Activated CD4-positive, alpha-beta T cell treated with anti-CD3 and anti-CD28 coated beads for 4 hours (primary cell): ENCODE measurements at places on chromosomes 1 and 21.

- no peak for DNase-seq
Measured at GRCh38 chr21:42277593-42277992, 37.6 kb downstream of the TFF3 start.

GRCh38 chr1:33312413-33312749 lies 8.5 kb downstream of the A3GALT2 start:
- DNase-seq: no peak

DNA sequence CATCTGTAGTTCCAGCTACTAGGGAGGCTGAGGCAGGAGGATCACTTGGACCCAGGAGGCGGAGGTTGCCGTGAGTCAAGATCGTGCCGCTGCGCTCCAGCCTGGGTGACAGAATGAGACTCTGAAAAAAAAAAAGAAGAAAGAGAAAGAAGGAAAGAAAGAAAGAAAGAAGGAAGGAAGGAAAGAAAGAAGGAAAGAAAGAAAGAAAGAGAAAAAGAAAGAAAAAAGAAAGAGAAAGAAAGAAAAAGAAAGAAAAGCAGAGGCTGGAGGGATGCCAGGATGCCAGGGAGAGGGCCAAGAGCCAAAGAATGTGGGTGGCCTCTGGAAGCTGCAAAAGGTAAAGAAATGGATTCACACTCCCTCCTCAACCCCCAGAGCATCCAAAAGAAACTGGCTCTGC lies 8.2 kb upstream of the KCNE2 start:
- DNase-seq: no peak

- no peak for DNase-seq
Measured at GRCh38 chr1:118154220-118154619, 30.8 kb downstream of the SPAG17 start.

DNA sequence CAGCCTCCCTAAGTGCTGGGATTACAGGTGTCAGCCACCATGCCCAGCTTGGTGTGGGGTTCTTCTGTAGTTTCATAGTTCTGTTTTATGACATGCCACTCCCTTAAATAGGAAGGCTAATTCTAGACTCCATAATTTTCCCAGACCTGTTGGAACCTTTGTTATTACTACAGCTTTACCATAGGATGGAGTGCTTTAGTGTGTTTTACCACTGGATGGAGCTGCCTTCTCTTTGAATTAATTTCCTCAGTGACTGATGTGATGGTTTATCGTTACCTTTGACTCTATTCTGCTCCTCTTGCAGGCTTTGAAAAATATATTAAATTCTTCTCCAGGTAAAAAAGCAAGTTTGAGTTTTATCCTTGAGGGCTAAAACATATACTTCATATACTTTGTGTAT lies 84.6 kb upstream of the NEK7 start:
- DNase-seq: no peak

- no peak for DNase-seq
Measured at GRCh38 chr21:45972353-45972715, 9.2 kb upstream of the COL6A1 start.

- DNase-seq: no peak
Measured at GRCh38 chr1:79040424-79041082, 34.0 kb upstream of the ADGRL4 start.

DNA sequence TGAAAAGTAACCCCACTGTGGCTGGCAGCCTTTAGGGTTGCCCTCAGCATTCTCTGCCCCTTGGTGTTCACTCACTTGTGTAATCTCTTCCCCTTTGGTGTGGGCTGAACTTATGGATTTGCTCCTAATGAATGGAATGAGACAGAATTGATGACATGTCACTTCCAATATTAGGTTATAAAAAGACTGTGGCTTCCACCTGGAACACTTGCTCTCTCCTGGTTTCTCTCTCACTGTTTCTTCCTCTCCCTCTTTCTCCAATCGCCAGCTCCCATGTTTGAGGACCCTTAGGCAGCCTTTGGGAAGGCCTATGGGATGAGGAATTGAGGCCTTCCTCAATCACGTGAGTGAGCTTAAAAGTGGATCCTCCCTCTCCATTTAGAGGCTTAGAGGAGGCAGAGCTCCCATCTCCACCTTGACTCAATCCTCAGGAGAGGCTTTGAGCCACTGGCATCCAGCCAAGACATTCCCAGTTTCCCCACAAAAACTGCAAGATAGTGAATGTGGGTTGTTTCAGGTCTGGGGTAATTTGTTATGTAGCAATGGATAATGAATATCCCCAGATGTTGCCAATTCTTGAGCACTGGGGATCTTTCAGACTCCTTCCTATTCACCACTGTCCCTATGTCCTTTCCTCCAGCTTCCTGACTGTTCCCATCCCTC lies 95.5 kb upstream of the CD34 start:
- DNase-seq: no peak

GRCh38 chr1:52028328-52028727 lies 5.3 kb downstream of the KTI12 start:
- no peak for DNase-seq

DNA sequence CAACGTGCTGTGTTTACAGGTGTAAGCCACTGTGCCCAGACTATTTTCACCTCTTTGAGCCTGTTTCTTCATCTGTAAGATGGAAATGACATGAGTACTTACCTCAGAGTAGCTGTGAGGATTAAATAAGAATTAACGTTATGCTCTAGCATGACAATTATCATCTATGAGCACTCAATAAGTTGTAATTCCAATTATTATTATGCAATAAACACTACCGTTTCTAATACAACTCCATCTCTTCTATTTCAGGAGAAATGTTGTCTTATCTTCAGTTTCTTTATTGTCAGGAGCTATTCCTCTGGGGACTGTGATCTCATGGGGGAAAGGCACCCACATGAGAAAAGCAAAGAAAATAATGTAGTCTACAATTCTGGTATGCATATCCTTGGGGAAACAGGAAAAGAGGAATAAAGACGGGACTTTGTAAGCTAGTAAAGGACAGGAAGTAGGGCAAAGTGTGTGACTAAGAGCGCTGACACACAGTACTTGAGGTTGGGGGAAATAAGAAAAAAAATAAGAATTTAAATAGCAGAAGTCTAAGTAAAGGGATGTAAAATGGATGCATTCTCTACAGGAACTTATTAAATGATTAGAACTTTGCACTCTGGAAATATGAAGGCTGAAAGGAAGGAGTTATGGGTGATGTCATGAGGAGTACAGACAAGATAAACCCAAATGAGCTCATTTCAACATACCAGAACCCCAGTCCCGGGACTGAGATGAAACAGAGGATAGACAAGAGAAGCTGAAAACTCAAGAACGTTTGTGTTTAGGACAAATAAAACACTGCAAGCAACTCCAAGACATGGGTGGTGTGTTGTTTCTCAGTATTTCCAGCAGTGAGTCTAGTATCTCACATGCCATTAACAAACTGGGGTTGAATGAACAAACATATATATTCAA lies 9.8 kb downstream of the PHC2 start:
- no peak for DNase-seq

DNA sequence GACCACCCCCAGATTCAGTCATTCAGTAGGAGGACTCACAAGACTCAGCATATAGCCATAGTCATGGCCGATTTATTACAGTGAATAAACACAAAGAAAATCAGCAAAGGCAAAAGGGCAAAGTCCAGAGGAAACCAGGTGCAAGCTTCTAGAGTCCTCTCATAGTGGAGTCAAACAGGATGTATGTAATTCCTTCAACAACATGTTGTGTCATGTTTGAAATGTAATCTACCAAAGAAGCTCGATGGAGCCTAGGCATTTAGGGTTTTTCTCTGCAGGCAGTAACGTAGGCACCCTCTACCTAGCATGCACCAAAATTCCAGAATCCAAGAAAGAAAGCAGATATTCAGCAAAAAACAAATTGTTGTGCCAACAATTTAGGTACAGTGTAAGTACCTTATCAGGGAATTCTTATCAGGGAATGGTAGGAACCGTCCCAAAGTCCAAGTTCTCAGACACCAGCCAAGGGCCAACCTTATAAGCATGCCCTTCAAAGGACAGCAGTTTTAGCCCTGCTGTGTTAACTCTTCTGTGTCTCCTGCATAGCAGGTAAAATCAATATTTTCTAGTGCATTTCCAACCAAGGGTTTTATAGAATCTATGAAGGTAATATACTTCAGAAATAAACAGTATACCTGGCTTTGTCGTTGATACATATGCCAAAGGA lies 16.1 kb upstream of the SLAMF6 start:
- DNase-seq: no peak

DNA sequence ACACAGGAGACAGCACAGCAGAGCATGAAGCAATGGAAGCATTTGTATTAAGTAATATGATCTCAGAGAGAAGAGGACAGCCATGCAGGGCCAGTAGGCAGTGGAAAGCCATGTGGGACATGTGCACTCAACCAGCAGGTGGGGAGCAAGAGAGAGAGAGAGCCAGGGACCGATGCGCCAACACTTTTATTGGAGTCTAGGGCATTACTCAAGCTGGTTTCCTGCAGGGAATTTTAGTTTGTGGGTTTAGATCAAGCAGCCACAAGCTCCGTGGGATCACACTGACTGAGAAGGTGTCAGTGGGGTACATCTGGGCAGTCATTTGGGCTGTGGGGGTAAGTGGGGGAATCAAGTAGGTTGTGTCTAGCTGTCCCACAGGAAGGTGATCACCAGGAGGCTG lies 137.1 kb downstream of the PCBP3 start:
- no peak for DNase-seq

GRCh38 chr1:167551362-167551761 lies 2.2 kb downstream of the CREG1 start:
- no peak for DNase-seq

DNA sequence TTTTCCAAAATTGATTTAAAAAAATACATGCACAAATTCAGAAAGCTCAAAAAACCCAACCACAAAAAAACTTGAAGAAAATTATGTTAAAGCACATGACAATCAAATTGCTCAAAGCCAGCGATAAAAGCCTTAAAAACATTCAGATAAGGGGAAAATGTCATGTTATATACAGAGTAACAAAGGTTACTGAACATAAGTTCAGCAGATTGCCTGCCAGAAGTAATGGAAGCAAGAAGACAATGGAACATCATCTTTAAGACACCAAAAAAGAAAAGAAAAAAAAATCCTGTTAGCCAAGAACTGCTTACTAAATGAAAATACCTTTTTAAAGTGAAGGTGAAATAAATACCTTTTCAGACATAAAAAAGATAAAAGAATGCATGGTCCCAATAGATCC lies 147.2 kb upstream of the SGIP1 start:
- no peak for DNase-seq

- no peak for DNase-seq
Measured at GRCh38 chr1:74681449-74681848, 7.9 kb upstream of the ERICH3 start.

GRCh38 chr1:229035054-229035747 lies 235.7 kb upstream of the RAB4A start:
- DNase-seq: no peak

GRCh38 chr21:23968722-23969647 lies 1638.3 kb downstream of the MRPL39 start:
- peak; percentile 61 for DNase-seq

- peak; percentile 33 for DNase-seq
Measured at GRCh38 chr1:23108918-23109533, 59.6 kb downstream of the LUZP1 start.

DNA sequence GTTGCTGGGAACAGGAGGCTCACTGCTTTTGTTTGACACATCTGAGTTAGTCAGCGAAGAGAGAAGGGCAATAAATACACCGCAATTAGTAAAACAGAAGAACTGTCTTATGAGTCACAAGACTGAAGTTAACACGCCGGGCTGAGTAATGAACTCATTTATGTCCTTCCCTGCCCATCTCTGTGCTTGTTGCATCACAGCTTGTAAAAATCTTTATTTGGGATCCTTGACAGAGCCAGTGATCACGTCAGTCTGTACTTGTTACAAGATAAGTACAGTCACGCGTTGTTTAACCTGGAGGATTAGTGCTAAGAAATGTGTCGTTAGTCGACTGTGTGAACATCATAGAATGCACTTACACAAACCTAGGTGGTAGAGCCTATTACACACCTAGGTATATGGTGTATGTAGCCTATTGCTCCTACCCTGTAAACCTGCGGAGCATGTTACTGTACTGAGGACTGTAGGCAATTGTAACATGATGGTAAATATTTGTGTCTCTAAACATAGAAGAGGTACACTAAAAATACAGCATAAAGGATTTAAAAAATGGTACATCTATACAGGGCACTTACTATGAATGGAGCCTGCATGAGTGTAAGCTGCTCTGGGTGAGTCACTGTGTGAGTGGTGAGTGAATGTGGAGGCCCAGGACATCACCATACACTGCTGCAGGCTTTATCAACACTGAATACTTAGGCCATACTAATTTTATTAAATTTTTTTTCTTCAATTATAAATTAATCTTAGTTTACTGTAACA lies 272.2 kb downstream of the TNR start:
- DNase-seq: no peak

DNA sequence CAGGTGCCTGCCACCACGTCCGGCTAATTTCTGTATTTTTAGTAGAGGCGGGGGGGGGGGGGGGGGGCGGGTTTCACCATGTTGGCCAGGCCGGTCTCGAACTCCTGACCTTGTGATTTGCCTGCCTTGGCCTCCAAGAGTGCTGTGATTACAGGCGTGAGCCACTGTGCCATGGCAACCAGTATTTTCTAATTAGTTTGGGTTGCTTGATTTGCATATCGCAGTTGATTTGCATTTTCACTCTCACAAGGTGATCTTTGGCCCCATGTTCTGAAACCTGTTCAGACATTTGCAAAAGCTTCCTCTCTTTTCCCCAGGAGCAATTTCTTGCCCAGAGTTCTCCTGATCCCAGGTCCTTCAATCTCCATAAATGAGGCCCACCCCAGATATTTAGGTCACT lies 1.7 kb downstream of the TOR3A start:
- DNase-seq: no peak

- no peak for DNase-seq
Measured at GRCh38 chr1:51048021-51048420, 54.0 kb upstream of the C1orf185 start.

DNA sequence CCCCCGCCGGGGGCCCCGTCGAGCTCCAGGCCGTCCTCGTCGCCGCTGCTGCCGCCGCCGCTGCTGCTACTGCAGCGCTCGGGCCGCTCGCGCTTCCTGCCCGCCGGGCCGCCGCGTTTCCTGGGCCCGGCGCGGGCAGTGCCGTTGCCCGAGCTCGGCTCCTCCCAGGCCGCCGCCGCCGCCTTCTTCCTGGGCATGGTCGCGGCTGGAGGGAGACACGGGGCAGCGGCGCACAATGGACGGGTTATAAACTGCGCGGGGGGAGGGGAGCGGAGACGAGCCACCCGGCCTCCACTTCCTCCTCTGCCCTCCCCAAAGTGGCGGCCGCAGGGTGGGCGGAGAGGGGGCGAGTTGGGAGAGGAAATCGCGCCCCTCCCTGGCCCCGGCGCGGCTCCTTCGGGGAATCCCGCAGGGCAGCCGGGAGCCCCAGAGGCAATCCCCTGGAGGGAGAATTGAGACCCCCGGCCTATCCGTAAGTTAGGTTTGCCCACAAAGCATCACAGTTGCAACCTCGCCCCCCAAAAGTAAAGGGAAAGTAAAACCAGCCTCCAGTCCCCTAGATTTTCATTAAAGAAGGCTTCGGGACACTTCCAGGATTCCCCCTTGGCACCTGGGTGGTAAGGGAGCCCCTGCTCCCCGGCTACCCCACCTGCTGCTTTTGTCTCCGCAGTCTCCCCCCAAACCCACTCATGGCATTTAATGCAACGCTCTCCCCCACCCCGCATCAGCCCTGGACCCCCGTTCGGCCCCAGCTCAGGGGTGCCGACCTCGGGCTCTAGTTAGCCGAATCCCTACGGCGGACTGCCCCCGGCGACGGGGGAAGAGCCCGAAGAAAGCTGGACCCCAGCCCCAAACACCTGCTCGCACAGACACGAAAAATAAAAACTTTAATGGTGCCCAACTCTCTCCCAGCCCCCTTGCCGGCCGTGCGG lies 893 bp downstream of the RCC2 start:
- peak; percentile 68 for DNase-seq

- DNase-seq: no peak
Measured at GRCh38 chr1:96995351-96995750, 273.8 kb downstream of the PTBP2 start.

- DNase-seq: no peak
Measured at GRCh38 chr1:180258290-180258689, 28.2 kb downstream of the LHX4 start.
